ENCODE measurements at places on chromosomes 2 and 18. TPM values are rescaled to one million over a fixed set of nuclear protein-coding genes. Genes with fewer than 3 reads are reported as not detected.

SATB2 gene
- 0.10 TPM for total RNA-seq

DNA sequence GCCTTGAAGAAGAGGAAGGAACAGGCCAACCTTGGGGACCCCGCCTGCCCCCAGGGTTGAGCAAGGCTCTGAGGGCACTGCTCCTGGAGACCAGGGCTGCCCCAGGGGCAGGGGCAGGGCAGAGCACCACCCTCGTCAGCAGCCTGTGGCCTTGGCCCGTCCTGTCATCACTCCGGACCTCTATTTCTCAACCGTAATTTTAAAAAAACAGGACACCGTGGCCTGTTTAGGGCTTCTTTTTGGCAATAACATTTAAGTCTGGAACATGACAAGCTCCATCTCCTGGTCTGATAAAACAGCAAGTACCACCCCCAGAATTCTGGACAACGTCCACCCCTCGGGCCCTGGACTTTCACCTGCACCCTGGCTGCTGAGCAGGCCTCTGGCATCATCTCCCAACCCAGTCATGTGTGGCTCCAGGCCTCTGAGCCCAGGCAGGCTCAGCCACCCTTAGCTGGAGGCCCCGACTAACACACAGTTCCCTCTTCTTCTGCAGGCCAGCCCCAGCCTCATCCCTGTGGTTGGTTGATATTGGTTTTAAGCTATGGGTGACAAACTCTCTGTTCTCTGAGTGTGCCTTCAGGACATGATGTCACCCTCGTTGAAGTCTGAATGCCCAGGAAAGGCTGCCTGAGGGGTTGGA lies 22.6 kb upstream of the ID2 start:
- peaks cover 5% of the 10 kb centered on the region for H3K4me1 ChIP-seq
- no peak overlapping the region for H3K4me3 ChIP-seq
- no peaks in the 10 kb centered on the region for H3K36me3 ChIP-seq
- DNase-seq = no peak
- no peaks in the 10 kb centered on the region for H3K27me3 ChIP-seq

DNA sequence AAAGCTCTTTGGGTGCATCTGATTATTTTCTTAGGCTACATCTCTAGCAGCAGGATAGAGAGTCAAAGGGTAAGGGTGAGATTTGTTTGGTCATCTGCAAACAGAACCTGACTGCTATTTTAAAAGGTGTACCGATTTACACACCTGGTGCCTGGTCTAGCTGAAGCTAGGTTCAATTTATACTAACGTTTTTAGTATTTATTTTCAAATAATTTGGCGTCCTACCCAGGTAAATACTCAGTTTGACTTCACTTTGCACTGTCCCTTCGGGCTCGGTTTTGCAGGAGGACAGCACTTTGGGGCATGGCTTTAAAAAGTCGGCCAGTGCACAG lies 683 bp downstream of the PTRHD1 start:
- H3K27ac ChIP-seq = peak overlapping the region; percentile 98
- H3K4me1 ChIP-seq = peaks cover 6% of the 10 kb centered on the region
- H3K27me3 ChIP-seq = no peaks in the 10 kb centered on the region
- peak overlapping the region; percentile 97 for H3K4me3 ChIP-seq
- DNase-seq = no peak

GRCh38 chr2:219331560-219332213 lies 857 bp downstream of the RESP18 start:
- no peak overlapping the region for H3K4me3 ChIP-seq
- H3K27ac ChIP-seq = no peak overlapping the region
- peaks cover 5% of the 10 kb centered on the region for H3K27me3 ChIP-seq
- no peak for DNase-seq

DNA sequence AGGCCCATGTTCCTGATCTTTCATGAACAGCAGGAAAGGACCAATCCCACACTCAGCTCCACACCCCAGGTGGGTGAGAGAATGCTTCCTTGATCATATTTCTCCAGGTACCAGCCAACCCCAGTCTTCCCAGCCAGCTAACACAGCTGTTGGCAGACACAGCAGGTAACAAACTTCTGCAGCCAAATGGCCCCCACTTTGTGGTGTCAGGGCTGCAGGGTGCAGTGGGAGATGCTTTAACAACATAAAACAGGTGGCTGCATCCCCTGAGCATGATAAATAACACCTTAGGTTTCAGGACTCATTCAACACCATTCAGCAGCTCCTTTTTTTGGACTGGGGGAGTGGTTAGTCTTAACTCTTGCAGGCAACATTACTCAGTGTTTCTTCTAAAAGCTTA lies 76.7 kb upstream of the ACAA2 start:
- peaks cover 3% of the 10 kb centered on the region for H3K27me3 ChIP-seq
- H3K36me3 ChIP-seq = no peaks in the 10 kb centered on the region
- no peaks in the 10 kb centered on the region for H3K4me1 ChIP-seq

DNA sequence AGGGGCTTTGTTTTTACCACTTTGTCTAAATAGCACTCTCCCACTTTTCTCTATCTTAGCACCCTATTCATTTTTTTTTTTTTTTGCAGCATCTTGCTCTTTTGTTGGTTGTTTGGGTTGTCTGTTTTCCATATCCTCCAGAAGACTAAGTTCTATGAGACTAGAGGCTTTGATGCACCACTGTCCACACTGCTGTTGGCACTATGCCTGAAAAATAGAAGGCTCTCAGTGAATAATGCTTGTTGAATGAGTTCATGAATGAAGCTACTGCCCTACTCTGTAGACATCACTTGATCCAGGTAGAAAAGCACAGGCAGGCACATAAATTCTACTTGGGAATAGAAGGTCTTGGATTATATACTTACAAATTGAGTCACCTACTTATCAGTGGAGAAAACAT lies 7.3 kb downstream of the IL1A start:
- H3K36me3 ChIP-seq = no peaks in the 10 kb centered on the region
- H3K27ac ChIP-seq = no peak overlapping the region
- no peaks in the 10 kb centered on the region for H3K27me3 ChIP-seq
- H3K4me3 ChIP-seq = no peak overlapping the region
- DNase-seq = no peak

- no peaks in the 10 kb centered on the region for H3K36me3 ChIP-seq
- no peaks in the 10 kb centered on the region for H3K27me3 ChIP-seq
- DNase-seq = no peak
- H3K4me1 ChIP-seq = peaks cover 31% of the 10 kb centered on the region
- H3K4me3 ChIP-seq = peak overlapping the region; percentile 52
Observed at GRCh38 chr18:79404567-79404910, 8.8 kb downstream of the NFATC1 start.

TMEM169 gene
- 2.7 TPM for total RNA-seq

DNA sequence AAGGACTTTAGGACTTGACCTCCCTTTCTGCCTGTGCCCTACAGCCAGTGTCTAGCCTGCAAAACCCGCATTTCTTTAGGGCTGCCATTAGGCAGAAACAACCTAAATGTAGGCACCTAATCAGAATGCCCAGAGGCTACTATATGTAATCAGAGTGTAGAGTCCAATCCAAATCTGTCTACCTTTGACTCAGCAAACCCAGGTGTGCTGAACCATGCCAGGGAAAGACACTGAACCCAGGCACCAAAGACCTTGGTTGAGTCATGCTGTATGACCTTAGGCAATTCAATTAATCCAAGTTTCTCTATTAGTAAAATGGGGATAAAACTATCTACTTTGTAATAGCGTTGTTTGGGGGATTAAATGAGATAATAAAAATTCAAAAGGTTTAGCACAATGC lies 20.7 kb downstream of the CAPN14 start:
- no peak overlapping the region for H3K4me3 ChIP-seq
- no peak overlapping the region for H3K27ac ChIP-seq
- H3K4me1 ChIP-seq = no peaks in the 10 kb centered on the region

DNA sequence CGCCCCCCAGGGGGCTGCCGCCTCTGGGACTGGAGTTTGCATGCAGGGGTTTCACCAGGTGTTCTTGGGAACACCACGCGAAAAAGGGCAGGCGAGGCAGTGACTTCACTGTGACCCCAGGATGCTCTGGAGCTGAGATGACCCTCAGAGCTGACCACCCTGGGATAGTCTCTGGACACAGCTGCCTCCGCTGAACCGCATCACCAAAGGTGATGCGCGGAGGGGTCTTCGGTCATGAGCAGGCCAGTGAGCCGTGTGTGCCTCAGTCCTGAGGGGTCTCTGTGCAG lies 17.5 kb downstream of the GPR35 start:
- no peak overlapping the region for H3K27ac ChIP-seq
- H3K4me1 ChIP-seq = no peaks in the 10 kb centered on the region
- no peak overlapping the region for H3K4me3 ChIP-seq
- DNase-seq = no peak

DNA sequence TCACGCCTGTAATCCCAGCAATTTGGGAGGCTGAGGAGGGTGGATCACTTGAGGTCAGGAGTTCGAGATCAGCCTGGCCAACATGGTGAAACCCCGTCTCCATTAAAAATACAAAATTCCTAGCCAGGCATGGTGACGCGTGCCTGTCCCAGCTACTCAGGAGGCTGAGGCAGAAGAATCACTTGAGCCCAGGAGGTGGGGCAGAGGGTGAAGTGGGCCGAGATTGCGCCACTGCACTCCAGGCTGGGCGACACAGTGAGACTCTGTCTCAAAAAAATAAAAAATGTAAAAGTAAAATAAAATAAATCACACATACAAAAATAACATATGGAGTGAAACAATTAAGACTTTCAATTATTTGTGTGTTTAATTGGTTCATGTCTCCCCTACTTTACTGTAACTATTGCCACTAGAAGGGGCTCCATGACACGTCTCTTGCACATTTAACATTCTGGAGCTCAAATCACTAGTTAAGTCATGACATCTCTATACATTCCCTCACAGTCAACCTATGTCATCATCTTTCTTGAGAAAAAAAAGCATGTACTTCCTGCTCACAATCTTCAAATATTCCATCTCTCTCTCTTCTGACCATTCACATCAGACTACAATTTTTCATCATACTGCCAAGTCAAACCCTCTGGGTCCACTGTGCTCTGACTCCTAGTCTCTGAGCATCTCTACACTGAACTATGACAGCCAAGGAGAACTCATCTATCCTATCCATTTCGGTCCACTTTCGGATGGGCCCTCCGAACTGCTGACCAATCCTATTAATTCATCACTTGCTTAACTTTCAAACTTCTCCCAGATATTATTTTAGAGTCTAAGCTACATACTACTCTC lies 6.7 kb downstream of the GFPT1 start:
- H3K27ac ChIP-seq = no peak overlapping the region
- no peak for DNase-seq
- no peaks in the 10 kb centered on the region for H3K27me3 ChIP-seq
- peaks cover 6% of the 10 kb centered on the region for H3K36me3 ChIP-seq

DNA sequence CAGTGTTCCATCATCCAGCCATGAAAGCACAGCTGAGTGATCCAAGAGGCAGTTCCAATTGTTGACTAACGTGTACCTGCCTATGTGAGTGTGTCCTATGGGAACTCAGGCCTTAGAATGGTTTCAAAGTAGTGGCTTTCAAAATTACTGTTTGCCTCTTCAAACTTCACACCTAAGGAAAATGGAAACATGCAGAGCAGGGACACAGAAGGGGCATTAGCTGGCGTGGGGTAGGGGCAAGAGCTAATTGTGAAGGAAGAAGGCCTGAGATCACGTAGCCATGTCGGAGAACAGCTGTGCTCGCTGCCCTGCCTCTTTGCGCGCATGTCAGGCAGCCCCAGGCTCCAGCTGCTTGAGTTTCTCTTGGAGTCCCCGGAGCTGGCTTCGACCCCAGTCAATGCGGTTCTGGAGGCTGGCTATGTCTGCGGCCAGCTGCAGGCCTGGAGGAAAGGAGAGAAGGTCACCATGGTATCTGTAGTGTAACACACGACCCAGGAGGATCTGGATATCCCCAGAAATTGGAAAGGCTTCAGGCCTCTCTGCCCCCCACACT lies 3.8 kb upstream of the IMP4 start:
- no peaks in the 10 kb centered on the region for H3K27me3 ChIP-seq
- H3K4me1 ChIP-seq = 0 out of 2 replicates have a peak, but pooled peaks cover 6% of the 10 kb centered on the region
- H3K4me3 ChIP-seq = no peak overlapping the region
- DNase-seq = no peak

- H3K27ac ChIP-seq = no peak overlapping the region
- DNase-seq = peak; percentile 35
- H3K27me3 ChIP-seq = no peaks in the 10 kb centered on the region
- H3K36me3 ChIP-seq = no peaks in the 10 kb centered on the region
- H3K4me1 ChIP-seq = peaks cover 4% of the 10 kb centered on the region
Observed at GRCh38 chr2:173149491-173149890, 73.8 kb downstream of the MAP3K20 start.

ZNF892 gene
- 0.59 TPM for total RNA-seq

DNA sequence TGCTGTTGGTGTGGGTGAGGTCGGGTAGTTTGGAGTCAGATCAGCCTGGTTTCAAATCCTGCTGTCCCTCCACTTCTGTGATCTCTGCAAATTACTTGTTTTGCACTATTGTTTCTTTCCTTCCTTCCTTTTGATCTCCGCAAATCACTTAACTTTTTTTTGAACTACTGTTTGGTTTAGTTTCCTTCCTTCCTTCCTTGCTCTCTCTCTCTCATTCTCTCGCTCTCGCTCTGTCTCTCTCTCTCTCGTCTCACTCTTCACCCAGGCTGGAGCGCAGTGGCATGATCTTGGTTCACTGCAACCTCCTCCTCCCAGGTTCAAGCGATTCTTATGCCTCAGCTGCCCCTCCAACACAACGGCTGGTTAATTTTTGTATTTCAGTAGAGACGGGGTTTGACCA lies 141.6 kb upstream of the ITGA6 start:
- no peak overlapping the region for H3K4me3 ChIP-seq
- H3K36me3 ChIP-seq = no peaks in the 10 kb centered on the region
- H3K27me3 ChIP-seq = no peaks in the 10 kb centered on the region
- no peak overlapping the region for H3K27ac ChIP-seq
- no peak for DNase-seq
- no peaks in the 10 kb centered on the region for H3K4me1 ChIP-seq

CROCC2 gene
- not detected for total RNA-seq

GRCh38 chr2:179265082-179265510 lies 464 bp upstream of the SESTD1 start:
- no peaks in the 10 kb centered on the region for H3K27me3 ChIP-seq
- no peaks in the 10 kb centered on the region for H3K36me3 ChIP-seq
- peak overlapping the region; percentile 97 for H3K4me3 ChIP-seq
- no peak overlapping the region for H3K27ac ChIP-seq
- no peak for DNase-seq
- H3K4me1 ChIP-seq = peaks cover 5% of the 10 kb centered on the region

- no peaks in the 10 kb centered on the region for H3K36me3 ChIP-seq
- no peak overlapping the region for H3K27ac ChIP-seq
- DNase-seq = no peak
Observed at GRCh38 chr2:59029058-59029457, 787.9 kb upstream of the FANCL start.
